AML-193 (cell line): ENCODE measurements at places on chromosomes 5 and 9.

DNA sequence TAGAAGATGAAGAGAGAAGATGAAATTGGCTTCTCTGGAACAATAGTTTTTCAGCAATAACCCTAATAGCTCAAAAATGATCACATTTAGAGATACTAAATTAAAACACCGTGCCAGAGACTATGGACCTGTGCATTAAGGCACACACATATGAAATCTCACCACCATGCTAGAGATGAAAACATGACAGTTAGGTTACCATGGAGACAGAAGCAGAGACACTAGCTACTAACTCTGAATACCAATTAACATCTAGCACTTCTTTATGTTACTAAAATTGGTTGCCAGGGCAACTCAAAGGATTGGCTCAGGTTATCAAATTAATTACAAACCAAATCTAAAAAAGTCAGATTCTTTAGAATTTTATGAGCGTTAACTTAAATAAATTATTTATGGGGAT is 337.7 kb downstream of the PLK2 start:
- DNase-seq = no peak

- no peak for DNase-seq
These were observed 102.7 kb downstream of the ADAMTS12 start for GRCh38 chr5:33788922-33789566.

- DNase-seq = peak; percentile 91
These were observed 4.8 kb upstream of the CHD1 start for GRCh38 chr5:98933445-98934072.

DNA sequence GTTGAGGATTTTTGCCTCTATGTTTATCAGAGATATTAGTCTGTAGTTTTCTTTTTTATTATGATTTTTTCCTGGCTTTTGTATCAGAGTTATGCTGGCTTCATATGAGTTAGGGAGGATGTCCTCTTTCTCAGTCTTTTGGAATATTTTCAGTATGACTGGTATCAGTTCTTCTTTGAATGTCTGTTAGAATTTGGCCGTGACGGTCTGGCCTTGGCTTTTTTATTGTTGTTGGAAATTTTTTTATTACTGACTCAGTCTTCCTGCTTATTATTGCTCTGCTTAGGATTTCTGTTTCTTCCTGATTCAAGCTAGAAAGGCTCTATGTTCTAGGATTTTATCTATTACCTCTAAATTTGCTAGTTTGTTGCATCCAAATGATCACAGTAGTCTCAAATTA is 421.9 kb downstream of the CDH10 start:
- DNase-seq = no peak

GRCh38 chr5:15420201-15420600 is 79.8 kb upstream of the FBXL7 start:
- no peak for DNase-seq

DNA sequence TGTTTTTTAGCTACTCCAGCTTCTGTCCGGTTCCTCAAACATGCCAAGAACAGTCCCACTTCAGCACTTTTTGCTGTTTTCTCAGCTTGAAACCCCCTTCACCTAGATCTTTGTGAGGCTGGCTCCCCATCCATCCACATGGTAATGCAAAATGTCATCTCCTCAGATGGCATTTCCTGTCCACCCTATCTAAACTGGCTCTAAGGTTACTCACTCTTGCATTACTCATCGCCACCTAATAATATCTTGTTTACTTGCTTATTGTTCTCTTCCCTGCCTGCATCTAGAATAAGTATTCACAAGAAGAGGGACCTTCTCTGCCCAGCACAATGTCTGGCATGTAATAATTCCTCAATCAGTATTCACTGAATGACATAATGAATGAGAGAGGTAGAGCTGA is 220.1 kb downstream of the FAM114A2 start:
- DNase-seq = no peak

- no peak for DNase-seq
These were observed 339.9 kb downstream of the ASTN2 start for GRCh38 chr9:117074784-117075520.

DNA sequence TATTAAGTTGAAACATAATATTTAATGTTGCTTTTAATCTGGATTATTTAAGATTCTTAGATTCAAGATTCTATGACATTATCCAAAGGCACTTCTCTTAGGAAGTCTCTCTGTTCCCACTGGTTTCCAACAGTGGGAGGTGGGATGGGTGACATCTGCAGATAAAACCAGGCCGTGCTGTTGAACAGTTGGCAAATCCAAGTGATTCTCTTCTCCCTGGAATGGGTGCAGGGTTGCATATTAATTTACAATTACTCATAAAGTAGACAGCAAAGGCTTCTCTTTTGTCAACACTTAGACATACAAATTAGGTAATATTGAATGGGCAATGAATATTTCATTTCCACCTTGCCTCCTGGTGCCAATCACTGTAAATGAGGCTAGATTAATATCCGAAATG is 233.7 kb upstream of the IL12B start:
- no peak for DNase-seq

GRCh38 chr9:137956688-137957385 is 79.3 kb downstream of the CACNA1B start:
- DNase-seq = no peak

DNA sequence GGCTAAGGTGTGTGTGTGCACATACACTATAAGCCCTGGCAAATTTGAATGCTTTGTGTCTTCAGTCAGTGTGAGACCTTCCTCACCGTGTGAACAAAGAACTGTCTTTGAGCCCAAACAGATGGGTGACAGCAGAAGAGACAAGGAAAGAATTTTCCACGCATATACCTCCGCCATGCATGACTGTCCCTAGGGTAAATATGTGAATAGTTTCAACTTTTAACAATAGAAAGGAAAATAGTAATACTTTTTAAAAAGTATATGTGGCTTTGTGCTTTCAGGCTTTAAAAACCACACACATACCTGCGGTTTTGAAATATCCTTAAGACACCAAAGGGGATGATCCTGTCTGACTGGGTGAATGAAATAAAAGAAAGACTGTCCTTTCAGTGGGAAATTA is 438.6 kb upstream of the MPDZ start:
- no peak for DNase-seq

DNA sequence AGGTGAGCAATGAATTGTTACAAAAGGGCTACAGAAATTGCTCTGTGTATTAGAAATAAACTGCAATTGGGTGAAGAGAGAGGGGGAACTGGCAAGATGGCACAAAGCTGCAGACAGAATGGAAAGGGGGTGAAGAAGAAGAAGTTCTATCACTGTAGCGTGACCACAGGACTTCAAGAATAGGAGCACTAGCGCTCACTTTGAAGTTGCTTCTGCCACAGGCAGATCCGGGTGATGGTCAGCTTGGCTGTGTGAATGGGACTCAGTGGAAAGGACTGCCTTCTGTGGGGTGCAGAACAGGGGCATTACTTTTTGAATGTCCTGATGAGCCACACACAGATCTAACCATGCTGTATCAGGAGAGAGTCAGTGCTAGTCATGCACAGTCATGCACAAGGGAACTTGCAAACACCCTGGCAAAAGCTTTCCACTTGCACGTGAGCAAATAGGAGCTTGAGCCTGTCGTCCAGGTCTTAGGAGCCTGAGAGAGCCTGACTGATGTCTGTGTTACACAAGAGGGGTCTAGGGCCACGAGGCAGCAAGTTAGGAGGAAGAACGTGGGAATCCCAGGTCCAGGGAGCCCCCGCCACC is 16.3 kb downstream of the IL5 start:
- no peak for DNase-seq

- no peak for DNase-seq
These were observed 26.5 kb upstream of the ABO start for GRCh38 chr9:133301253-133302230.

- no peak for DNase-seq
These were observed 84.4 kb downstream of the PBX3 start for GRCh38 chr9:125831616-125832015.

GRCh38 chr9:117459913-117460312 is 45.1 kb upstream of the ASTN2 start:
- DNase-seq = no peak
